ENCODE measurements at places on chromosomes 5 and 9.
A peak's percentile ranks its signal among the peaks of the same experiment; 100 is the strongest.

DNA sequence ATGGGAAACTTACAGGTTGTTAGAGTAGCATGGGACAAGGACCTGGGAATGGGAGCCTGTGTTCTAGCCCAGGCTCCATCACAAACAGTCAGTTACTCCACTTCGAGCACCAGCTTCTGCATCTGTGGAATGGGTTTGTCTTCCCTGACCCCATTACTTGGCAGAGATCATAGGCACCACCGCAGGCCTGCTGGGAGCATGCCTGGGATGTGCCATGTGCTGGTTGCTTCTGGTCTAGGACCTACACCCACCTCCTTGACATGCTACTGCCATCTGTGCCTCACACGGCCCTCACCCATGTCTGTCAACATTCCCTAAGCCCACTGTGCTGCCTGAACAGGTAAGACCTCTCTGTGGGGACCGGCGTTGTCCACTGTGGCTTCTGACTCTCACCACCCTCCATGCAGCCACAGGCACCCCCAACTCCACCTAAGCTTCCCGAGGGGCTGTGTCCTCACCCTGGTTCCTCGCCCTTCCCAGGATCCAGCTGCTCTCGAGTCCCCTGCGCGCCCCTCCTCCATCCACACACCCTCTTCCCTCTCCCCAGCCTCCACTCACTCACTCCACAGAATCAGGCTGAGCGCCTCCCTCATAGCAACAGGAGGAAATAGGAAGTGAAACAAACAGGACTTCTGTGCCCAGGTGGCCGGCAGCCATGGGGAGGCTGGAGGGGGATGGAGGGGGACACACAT, 85.9 kb upstream of the FAM120A start:
- DNase-seq, result no peak

DNA sequence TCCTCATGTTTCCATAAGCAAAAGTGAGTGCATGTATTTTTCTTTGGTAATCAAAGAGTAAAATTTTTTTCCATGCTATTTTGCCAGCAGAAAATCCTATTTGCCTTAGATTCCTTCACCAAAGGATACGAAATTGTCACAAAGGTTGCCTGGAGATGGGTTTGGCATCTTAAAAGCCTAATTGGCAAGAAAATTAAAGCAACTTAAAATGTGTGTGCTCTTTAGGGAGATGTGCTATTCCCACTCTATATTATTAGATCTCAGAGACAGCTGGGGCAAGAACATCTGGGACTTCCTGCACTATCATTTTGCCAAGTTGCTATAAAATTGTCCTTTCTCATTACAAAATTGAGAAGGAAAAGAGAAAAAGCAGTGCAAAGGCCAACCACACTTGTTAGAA, 146.1 kb downstream of the PLCXD3 start:
- DNase-seq, result no peak

DNA sequence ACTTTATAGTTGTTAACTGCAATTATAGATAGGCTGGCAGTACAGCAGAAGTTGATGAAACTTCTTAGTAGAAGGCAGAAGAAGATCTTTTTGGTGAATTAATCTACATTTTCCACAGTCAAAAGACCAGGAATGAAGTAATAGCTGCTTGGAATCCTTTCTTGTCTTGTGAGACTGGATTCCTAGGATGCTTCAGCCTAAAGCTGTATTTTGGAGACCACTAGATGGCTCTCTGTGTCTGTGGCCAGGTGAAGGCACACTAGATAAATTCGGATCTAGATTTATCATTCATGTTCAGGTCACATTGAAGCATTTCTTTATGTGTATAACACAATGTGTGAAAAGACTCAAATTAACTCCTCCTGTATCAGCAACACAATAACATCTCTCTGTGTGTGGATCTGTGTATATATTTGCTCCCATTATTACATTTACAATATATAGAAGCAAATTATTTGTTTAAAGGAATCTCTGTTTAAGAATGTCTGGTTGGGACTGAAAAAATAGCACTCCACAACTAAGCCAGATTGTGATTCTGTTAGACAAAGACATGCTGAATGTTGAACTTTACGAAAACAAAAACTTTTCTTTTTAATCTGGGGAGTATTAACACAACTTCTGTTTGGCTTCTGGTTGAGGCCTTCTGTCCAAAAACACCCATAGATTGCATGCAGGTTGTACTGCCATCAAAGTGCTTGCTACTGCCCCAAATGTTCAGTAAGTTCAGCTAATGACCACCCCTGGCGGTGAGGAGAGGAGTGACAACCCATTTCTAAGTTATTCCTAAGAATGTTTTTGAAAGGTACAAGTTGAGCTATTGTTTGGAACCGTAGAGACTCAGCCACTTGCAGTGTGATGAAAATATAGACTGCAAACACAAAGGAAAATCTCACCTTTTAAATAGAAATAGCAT, 10.6 kb downstream of the GRIN3A start:
- peak; percentile 47 for DNase-seq

- DNase-seq, result no peak
Observed at GRCh38 chr5:135589152-135589551, 10.4 kb upstream of the CXCL14 start.

DNA sequence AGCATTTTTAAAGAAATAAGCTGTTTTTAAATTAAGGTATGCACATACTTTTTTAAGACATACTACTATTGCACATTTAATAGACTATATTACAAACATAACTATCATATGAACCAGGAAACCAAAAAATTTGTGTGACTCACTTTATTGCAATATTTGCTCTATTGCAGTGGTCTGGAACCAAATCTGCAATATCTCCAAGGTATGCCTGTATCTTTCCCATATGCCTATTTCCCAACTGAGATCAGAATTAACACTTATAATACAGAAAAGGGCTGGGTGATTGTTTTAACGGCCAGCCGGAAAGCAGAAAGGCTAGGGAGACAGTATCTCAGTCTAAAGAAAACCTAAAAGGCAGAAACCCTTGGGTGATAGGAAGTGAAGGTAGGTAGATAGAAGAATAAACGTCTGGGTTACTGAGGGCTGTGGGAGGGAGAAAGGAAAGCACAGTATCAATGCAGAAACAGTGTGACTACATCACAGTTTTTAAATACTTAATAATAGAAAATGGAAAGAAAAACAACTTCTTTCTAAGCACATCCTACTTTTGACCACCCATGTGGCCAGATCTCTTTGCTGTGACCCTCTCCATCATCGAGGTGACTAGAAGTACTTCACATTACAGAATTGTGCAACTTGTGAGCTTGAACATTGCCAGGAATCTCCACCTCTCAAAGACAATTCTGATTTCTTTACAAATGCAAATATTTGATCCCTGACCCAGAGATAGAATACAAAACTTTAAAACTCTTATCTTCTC, 126.4 kb downstream of the LPAR1 start:
- DNase-seq, result peak; percentile 89

DNA sequence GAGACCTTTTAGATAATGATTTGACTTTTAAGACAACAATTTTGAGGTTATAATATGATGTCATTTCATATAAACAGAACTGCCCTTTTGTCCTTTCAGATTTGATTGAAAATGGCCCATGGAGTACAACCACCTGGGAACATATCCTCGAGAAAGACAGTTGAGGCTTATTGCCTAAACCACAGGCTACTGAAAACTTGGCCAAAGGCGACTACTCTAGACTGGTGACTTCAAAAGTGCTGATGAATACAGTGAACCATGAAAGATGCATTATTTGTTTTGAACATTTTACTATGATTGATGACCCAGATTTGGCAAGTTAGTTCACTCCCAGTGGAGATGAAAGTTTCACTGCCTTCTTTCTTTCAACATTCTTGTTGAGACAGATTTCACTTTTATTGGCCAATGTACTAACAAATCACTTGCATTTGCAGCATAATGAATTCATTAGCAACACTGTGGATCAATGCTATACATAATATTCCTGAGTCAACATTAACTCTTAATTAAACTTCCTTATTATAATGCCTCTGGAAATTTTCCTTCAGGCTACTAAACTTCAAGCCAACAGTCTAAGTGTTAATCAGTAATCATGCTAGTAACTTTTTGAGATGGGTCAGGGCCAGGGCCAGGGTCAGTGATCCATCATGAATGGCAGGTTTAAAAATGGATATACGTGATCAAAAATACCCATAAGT, 480.3 kb downstream of the RAB3C start:
- peak; percentile 89 for DNase-seq

GRCh38 chr9:114860187-114860586, 54.3 kb upstream of the TNFSF15 start:
- DNase-seq, result no peak

DNA sequence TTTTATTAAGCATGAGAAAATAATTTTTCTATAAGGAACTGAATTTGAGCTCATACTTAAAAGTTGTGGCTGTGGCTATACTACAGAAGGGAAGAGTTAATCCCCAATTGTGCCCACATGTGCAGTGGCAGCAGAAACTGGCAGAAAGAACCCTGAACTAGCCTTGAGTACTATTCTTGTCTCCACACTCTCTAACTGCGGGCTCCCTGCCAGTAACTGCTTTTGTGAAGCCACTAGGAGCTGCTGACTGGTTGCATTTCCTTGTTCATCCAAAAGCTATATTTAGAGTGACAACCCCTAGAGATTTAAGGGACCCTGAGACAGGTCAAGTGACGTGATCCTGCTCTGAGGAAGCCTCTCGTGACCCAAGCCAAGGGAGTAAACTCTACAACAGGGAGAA, 238.6 kb downstream of the ELAVL2 start:
- peak; percentile 17 for DNase-seq

- DNase-seq, result no peak
Observed at GRCh38 chr9:134833294-134833880, 47.2 kb upstream of the FCN2 start.

- no peak for DNase-seq
Observed at GRCh38 chr5:9499498-9499876, 46.4 kb downstream of the SEMA5A start.

- DNase-seq, result peak; percentile 56
Observed at GRCh38 chr5:173573126-173573960, 43.1 kb downstream of the BOD1 start.

DNA sequence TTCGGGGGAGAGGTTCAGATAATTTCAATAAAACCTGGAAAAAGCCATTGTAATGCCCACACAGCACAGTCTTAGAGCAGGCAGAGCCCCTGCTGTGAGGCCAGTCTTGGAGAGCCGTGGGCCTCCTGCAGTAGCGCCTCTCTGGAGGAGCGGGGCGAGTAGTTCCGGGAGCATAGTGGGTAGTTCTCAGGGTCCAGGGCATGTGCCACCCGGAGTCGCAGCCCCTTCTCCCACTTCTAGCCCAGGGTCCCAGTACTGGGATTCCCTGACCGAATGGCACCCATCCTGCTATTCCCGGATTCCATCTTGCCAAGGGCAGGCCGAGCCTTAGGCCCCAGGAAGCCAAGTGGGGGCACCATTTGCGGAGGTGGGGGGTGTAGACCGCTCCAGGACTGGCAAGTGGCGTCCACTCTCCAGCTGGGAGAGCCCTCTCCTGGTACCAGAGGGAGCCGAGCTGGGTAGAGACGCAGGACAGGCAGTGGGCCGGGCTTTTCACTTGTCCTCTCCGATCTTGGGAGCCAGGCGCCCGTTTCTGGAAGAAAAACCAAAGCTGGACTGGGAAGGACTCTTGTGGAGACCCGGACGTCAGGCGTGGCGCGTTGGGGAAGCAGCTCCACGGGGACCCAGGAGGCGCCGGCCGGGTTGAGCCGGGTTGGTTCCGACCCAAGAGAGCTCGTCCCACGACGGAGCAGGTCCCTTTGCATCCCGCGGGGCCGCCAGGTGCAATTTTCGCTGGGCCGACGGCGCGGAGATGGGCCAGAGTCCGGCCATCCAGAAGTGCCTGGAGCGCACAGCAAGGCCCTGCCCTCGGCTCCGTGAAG, 12.1 kb downstream of the PROP1 start:
- no peak for DNase-seq

- DNase-seq, result no peak
Observed at GRCh38 chr5:107323536-107323935, 347.2 kb downstream of the EFNA5 start.

DNA sequence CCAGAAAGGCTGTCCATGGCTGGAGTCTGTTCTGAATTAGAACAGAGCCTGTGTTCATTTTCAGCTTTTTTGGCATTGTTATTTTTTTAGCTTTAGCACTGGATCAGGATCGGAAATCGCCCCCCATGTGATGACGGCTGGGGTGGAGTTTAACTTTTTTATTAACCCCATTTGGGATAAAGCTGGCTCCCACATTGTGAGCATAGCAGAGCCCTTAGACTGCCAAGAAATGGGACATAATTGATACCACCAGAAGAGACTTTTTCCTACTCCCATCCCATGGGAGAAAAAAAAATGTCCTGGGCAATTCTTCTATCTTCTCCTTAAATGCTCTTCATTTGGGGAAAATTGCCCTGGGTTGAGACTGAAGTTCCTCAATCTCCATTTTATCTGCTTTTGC, 52.4 kb downstream of the SLIT3 start:
- DNase-seq, result peak; percentile 87

- peak; percentile 19 for DNase-seq
Observed at GRCh38 chr9:3708751-3709150, 182.9 kb upstream of the RFX3 start.

GRCh38 chr5:111463311-111463710, 49.0 kb downstream of the STARD4 start:
- no peak for DNase-seq

GRCh38 chr9:136267261-136268111, 21.9 kb upstream of the QSOX2 start:
- DNase-seq, result peak; percentile 78

GRCh38 chr5:172593721-172594235, 47.3 kb upstream of the NEURL1B start:
- DNase-seq, result no peak

GRCh38 chr5:39224196-39224761, 4.9 kb upstream of the FYB1 start:
- DNase-seq, result peak; percentile 26

DNA sequence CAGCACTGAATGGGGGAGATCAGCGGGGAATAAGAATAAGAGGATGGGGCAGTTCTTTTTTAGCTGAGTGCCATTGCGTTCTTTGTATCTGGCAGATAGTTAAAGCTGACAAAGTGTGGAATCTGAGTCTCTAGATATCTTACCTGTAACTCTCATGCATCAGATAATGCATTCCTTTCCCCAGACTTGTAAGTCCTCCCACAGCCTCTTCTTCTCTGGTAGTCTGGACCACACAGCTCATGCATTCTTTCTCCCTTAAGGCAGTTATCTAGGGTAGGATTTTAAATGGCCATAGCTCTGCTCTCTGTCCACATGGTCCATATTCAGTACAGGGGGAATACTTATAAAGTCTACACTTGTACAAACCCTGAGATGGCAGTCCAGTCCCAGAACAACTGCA, 54.0 kb upstream of the FGF10 start:
- DNase-seq, result no peak

GRCh38 chr9:99127356-99128132, 22.6 kb downstream of the TGFBR1 start:
- peak; percentile 81 for DNase-seq

- no peak for DNase-seq
Observed at GRCh38 chr9:79583952-79584654, 12.3 kb downstream of the TLE4 start.

DNA sequence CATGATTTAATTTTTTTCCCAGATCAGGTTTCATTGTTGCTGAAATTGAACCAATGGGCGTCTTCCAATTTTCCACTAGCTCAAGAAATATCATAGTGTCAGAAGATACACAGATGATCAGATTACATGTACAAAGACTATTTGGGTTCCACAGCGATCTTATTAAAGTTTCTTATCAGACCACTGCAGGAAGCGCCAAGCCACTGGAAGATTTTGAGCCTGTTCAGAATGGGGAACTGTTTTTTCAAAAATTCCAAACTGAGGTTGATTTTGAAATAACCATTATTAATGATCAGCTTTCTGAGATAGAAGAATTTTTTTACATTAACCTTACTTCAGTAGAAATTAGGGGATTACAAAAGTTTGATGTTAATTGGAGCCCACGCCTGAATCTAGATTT, 251.6 kb downstream of the ADGRV1 start:
- no peak for DNase-seq

- no peak for DNase-seq
Observed at GRCh38 chr5:133266966-133267365, 215.2 kb downstream of the HSPA4 start.
